Astrocyte (in vitro differentiated cells and primary cell): ENCODE measurements at places on chromosomes 2 and 18.
A peak's percentile ranks its signal among the peaks of the same experiment; 100 is the strongest.

DNA sequence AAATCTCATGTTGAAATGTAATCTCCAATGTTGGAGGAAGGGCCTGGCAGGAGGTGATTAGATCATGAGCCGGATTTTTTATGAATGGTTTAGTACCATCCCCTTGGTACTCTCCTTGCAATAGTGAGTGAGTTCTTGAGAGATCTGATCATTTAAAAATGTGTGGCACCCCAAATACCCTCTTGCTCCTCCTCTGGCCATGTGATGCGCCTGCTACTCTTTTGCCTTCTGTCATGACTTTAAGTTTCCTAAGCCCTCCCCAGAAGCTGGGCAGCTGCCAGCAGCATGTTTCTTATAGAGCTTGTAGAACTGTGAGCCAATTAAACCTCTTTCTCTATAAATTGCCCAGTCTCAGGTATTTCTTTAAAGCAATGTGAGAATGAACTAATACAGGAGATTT lies 72.6 kb upstream of the FIGN start:
- no peak for DNase-seq

DNA sequence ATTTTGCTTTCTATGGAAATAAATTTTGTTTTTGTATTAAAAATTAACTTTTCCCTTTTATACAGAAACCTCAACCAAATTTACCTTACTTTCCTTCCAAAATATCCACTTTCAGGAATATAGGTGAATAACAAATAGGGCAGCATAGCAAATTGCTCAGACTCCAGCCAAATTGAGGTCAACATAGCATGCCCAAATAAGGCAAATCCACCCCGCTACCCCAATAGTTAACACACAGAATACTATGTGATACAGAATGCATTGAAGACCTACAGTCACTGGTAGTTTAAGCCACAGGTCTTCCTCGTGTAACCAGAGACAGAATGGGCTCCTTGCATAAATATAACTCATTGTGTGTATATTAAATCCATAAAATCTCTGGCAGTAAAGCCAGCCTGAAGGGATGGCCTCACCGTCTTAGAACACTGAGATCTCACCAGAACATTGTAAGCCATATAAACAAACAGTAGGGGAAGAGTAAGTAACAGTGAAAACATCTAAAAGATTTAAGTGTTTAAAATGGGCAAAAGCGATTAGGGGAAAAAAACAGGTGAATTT lies 72.2 kb downstream of the PMAIP1 start:
- DNase-seq = no peak

DNA sequence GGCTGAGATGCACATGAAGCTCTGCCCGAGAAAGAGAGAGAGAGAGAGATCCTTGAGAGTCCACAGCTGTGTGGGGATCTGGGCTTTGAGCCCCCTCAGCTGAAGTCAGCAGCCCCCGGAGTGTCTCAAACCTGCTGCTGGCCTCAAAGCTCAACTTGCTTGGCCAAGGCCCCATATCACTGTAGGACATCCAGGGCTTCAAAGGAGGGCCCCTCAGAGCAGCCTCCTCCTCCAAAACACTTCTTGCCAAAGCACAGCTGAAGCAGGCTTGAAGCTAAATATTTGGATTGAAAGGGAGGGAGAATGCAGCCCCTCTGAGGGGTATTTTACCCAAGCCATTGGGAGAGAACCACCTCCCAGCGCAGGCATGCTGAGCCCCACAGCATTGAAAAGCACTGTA lies 357.6 kb downstream of the OSR1 start:
- no peak for DNase-seq

DNA sequence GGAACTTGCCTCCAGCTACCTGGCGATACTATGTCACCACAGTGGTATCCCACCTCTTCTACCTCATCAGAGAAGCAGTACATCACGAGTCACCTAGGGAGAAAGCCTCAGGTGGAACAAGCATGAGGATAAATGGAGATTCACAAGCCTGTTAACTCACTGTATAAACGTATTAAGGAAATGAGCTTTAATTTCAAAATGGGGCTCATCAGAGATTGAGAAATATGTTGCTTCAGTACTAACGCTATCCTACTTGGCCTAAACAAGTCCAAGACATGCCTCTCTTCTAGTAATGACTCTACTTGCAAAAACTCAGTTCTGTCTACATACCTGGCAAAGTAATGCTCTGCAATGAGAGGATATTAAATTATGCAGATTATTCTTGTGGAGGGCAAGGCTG lies 4.3 kb downstream of the SLC39A6 start:
- DNase-seq = no peak

- DNase-seq = no peak
Measured at GRCh38 chr2:19710230-19710629, 191.6 kb downstream of the TTC32 start.

DNA sequence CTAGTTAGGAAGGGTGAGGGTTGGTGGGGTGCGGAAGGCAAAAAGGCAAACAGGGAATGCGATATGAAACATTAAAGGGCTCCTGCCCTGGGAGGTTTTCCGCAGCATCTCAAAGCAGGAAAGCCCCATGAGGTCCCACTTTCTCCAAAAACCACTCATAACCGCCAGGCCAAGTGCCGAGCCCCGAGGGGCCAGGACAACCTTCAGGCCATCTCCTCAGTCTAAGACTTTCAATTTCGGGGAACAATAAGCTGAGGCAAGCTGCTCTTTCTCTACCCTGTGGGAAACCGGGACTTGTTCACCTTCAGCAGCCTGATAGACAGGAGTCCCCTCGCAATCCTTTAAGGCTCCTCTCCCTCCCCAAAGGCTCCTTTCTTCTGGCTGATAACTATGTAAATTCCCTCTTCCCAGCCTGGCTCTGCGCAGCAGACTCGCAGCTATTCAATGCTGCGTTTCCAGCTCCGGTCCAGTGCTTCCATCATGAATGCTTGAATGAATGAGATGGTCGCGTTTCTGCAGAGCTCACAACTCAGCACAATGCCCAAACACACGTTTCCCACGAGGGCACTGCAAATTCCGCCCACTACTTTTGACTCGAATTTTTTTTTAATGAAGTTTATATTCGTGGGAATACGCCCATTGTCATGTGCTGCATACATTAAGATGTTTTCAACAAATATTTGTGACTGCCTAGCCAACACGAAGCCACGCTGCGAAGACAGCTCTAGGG lies 1.4 kb downstream of the LAMA1 start:
- peak; percentile 26 for DNase-seq

DNA sequence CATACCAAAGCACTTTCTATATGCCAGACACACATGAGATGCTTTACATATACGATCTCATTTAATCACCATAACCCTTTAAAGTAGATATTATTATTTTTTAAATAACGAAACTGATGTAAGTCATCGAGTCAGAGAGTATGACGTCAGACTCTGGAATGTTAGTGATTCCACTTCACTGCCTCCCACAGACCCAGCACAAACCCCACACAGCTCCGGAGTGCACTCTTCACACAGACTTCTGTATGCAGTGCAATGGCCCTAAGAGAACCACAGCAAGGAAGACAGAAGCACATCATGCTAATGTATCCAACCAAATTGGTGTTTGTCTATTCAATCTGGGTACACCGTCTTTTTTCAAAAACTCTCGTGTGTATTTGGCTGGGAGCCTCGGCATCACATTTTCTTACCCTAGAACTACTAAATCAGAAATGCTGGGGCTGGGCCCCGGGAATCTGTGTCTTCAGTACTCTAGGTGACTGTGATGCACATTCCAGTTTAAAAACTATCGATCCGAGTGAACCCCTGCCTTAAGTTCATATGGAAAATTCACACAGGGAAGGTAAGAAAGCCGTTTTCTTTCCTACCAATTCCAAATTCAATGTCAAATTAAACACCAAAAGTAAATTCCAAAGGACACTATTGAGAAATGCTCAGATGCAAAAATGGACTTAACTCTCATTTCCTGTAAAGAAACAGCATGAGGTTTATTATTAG lies 117.7 kb upstream of the ACVR1C start:
- DNase-seq = peak; percentile 88

- DNase-seq = peak; percentile 97
Measured at GRCh38 chr2:30666266-30666874, 140.9 kb downstream of the CAPN13 start.

GRCh38 chr18:73087282-73087977 lies 219.6 kb upstream of the NETO1 start:
- DNase-seq = no peak

- DNase-seq = no peak
Measured at GRCh38 chr18:22067682-22068081, 101.7 kb upstream of the GATA6 start.

GRCh38 chr2:170771421-170771937 lies 1.3 kb downstream of the ERICH2 start:
- DNase-seq = no peak

GRCh38 chr18:38167623-38168022 lies 602.0 kb upstream of the CELF4 start:
- no peak for DNase-seq

GRCh38 chr2:171128461-171128860 lies 32.2 kb downstream of the TLK1 start:
- no peak for DNase-seq

GRCh38 chr2:161238265-161238559 lies 70.0 kb upstream of the PSMD14 start:
- no peak for DNase-seq

DNA sequence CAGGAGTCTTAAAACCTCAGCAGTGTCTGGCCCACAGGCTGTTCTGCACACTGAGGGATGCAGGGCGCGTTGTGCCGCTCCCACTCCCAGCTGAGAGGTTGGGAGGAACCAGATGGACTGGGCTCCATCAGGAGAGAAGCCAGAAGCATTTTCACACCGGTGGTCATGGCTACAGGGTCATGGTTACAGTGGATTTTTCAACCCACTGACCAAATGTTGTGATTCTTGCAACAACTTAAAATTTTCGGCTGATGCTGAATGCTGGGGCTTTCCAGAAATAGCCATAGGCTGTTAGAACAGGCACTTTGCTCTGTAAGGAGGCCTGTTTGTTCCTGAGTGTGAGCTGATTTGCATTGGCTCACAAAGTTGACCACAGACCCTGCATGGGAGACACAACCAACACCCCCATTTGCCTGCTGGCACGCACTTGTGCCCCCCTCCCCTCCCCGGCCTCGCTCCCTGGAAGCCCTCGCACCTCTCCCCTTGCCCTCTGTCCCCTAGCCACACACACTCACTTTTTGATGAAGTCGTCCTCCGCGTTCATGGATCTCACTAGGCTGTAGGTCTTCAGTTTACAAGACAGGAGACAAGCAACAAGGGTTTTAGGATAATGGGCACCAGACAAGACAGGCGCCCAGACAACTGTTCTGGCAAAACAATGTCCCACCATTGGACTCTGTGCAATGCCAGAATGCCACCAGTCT lies 3.4 kb downstream of the LPIN1 start:
- no peak for DNase-seq

- no peak for DNase-seq
Measured at GRCh38 chr18:41484069-41484468, 471.0 kb upstream of the PIK3C3 start.

DNA sequence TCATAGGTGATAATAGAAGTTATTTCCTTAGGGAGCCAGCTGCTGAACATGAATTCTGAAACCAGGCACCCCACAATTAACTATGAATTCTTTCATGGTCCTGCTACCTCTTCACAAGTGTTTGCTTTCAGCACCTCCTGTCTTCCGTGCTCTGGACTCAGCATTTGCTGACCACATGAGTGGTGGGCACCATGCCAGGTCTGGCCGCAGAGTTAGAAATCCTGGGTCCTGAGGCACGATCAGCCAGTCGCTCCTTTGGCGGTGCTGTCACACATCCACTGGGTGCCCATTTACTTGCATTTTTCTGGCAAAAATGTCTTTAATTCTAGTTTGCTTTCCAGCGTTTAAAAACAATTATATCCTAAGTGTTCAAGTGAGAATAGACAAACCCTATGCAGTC lies 196.4 kb upstream of the PXDN start:
- peak; percentile 42 for DNase-seq
